ENCODE measurements at places on chromosomes 6 and 20.
A peak's percentile ranks its signal among the peaks of the same experiment; 100 is the strongest.

DNA sequence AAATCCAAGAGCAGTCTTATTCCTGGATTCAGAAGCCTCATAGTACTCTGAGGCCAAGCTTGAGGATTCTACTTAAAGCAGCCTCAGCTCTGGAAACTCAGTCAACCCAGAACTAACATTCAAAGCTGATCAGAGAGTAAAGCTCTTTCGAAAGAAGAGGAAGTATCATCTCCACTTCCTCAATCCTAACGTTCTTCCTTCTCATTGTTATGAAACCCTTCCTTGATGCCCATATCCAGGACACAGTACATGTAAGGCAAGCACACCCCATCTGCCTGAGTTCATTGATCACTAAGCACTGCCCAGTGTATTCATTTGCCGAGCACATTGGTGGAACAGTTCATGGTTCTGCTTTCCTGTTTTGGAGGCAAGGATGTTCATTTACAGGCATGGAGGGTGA, at the start of gene IPCEF1:
Gene IPCEF1, minus strand, starts transcription at position 114 of the 400 bp plus-strand sequence. CDS start 90,856 bp downstream, outside the sequence.
- DNase-seq, result no peak

GRCh38 chr20:45948261-45948733, 13.8 kb downstream of the PCIF1 start:
- DNase-seq, result no peak

DNA sequence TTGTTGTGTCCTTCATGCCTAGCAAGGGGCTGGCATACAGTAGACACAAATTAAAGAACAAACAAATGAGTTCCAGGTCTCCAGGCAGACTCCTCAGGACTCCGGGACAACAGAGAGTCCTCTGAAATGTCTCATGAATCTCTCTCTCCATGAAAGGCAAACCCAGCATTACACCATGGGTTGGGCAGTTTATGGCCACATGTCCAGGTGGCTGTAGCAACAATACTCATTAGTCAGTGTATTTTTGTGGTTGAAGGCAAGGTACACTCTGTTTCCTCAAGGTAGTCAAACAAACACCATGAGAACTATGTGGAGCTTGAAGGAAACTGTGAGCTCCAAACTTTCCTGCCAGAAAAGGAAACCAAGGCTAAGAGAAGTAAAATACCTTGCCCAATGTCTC, 62.2 kb downstream of the KCNB1 start:
- peak; percentile 16 for DNase-seq

GRCh38 chr20:53828088-53828681, 234.5 kb upstream of the ZNF217 start:
- DNase-seq, result no peak

DNA sequence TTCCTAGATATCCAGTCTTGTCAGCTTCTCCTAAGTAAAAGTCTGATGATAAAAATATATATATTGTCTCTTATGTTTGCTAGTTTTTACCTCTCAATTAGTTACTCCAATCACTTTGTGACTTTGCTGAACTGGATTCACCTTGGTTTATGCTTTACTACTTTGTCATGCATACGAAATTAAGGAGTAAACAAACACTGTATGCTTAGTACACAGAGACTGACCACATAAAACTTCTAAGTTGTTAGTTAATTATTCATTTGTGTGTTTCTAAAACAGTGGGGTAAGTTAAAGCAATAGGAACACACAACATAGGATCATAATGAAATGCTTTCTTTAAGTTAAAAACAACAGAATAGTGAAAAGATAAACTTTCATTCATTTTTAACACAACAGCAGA, 877.3 kb upstream of the MAP3K7 start:
- no peak for DNase-seq

DNA sequence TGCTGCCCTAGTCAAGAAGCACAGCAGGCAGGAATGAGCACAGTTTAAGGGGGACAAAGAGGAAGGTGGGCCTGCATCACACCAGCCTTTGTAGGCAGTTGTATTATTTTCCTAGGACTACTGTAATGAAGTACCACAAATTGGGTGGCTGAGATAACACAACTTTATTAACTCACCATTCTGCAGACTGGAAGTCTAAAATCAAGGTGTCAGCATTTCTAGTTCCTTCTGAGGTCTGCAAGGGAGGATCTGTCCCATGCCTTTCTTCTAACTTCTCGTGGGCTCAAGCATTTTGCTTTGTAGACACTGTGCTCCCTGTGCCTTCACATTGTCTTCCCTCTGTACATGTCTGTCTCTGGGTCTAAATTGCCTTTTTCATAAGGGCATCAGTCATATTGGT, 488.5 kb upstream of the JARID2 start:
- DNase-seq, result no peak

DNA sequence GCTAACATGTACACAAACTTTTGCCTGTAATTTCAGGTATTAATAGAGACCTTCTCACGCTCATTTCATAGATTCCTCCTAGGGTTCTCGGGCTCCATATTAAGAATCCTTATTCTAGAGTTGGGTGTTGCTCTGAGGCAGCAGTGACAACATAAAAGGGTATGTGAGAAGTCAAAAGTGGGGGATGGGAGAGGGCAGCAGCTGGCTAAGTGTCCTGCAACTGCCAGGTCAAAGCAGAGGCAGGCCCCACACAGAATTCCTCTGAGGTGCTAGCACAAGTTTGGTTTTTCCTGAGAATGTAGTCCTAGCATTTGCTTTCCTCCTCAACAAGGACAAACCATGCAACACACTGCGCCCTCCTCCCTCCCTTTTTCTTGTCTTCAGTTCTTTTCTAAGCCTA, 4.6 kb downstream of the NSFL1C start:
- no peak for DNase-seq

DNA sequence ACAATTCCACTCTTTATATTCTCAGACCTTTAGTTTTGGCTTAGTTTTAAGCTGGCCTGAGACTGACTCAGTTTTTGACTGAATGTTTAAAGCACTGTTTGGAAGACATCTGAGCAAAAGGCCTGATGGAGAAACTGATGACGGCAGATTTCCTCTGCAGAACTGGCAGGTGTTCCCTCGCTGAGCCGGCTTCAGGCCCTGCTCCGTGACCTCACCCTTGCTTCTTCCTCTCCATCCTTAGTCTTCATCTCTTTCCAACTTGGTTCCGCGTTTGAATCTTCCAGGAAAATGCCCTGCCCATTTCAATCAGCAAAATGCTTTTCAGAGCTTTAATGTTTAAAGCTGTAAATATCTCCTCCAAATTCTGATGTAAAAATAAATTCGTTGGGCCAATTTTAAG, 6.6 kb downstream of the NKX2-4 start:
- no peak for DNase-seq

DNA sequence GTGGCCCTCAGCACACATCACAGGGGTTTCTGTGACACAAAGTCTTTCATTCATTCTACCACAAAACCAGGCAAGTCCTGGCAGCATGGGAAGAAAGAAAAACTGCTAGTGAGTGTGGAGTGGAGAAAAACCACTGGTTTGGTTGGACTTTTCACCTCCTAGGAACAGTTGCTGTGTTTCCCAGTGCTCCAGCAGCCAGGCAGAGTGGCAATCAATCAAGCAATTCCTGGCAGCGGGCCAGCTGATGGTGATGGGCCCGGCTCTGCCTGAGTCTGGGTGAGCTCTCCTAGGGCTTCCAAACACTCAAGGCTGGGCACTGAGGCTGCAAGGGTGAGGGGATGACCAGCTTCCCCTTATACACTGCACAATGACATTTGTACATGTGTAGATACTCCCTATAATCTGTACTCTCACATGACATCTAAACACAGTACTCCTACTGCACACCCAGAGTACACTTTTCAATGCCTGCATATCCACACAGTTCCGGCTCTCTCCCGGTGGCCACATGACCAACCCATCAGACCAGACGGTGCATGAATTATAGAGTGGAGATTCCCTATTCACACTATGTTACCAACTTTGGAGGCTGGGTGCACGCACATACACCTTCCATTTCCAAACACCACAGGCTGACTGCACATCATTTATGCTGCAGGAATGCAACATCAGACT, 156.6 kb downstream of the UNC5CL start:
- DNase-seq, result peak; percentile 30

GRCh38 chr6:39493777-39494176, 171.3 kb upstream of the KCNK16 start:
- no peak for DNase-seq

DNA sequence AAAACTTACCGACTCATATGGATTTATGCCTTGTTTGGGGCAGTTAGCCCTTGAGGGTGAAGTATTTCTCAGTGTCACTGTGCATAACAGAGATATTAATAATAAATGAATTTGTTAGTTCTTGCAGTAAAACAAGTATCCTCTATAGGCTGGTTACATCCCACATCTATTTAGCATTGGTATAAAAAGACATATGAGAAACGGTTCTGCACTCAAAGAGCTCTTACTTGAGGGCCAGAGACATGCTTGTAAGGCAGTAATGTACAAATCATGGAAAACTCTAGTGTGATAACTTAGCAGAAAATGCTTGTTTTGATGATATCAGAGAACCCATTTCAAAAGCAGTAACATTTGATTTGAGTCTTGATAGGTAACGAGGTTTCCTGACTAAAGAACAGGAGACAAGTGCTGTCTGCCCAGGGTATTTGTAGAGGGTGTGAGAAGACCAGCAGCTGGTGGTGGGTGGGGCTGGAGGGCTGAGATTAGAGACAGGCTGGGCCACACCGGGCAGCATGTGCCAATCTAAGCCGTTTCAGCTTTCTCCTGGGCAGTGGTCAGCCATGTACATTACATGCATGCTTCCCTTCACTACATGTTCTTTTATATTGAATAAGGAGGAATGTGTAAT, 46.3 kb downstream of the TULP4 start:
- peak; percentile 19 for DNase-seq

DNA sequence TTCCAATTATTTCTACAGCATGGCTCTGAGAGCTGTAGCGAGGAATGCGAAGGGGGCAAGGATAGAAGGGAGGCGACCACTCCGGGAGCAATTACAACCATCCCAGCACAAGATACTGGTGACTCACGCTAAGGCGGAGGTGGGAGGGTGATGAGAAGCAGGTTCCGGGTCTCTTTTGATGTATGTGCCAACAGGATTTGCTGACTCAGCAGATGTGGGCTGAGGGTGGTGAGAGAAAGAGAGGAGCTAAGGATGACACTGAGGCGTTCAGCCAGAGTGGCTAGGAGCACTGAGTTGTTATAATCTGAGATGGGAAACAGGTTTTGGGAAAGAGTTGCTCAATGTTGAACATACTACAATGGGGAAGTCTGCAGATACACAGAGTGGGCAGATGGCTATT, 9.3 kb upstream of the TXNDC5 start:
- DNase-seq, result peak; percentile 53

- DNase-seq, result no peak
Observed at GRCh38 chr6:47032974-47033765, 9.0 kb downstream of the ADGRF1 start.

- DNase-seq, result peak; percentile 23
Observed at GRCh38 chr6:7267466-7268091, 45.4 kb downstream of the SSR1 start.

GRCh38 chr6:1596088-1596852, 13.4 kb upstream of the FOXC1 start:
- peak; percentile 55 for DNase-seq

- DNase-seq, result peak; percentile 59
Observed at GRCh38 chr20:57708694-57709673, 831 bp downstream of the PMEPA1 start.

- DNase-seq, result no peak
Observed at GRCh38 chr6:100271625-100272024, 193.1 kb downstream of the SIM1 start.

- no peak for DNase-seq
Observed at GRCh38 chr20:58374906-58375758, 13.9 kb upstream of the VAPB start.

DNA sequence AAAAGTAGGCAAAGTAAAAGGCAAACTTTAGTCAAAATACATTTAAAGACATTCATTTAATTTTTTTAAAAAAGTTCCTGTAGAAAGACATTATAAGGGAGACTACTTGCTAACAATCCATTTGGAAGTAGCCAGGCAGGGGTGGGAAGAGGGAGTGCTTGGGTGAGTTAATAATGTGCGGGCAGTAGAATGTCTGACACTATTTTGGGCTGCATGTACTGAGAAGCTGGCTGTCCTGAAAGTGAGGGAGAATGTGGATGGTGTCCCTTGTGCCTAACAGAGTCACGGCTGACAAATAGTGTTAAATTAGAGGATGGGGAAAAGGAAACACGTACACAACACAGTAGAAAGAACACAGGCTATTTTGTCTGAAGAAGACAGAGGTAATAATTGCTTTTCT, 142.5 kb downstream of the LCA5 start:
- DNase-seq, result no peak

DNA sequence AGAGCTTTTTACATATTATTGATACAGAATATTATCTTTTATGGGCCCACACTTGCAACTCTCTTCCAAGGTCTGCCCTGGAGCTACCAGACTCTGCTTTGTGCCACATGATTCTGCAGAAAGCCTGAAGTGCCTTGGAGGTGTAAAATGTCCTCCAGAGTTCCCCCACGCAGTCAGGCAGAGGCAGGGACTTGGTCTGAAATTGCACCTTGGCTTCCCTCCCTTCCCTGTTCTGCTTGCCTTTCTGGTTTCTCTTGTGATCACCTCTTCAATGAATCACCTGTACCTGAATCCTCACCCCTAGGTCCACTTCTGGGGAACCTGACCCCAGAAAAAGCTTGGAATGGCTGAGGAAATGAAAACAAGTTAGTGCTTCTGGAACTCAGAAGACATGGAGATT, 43.0 kb upstream of the TGM2 start:
- no peak for DNase-seq

DNA sequence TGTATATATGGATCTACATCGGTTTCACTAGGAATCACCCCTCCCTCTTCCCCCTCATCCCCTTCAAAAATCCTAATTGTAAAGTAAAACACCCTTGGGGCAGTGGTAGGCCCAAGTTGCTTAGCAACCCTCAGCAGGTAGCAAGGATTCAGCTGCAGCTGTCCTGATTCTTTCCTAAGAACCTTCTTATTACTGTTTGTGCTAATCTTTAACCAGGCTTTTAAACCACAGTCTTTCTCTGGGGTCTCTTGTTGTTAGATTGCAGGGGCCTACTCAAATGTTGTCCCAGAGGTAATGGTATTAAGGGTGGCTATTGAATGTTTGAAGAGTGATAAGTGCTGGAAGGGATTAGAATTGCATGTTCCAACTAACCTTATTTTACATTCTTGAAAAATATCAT, 46.4 kb downstream of the PRL start:
- no peak for DNase-seq

DNA sequence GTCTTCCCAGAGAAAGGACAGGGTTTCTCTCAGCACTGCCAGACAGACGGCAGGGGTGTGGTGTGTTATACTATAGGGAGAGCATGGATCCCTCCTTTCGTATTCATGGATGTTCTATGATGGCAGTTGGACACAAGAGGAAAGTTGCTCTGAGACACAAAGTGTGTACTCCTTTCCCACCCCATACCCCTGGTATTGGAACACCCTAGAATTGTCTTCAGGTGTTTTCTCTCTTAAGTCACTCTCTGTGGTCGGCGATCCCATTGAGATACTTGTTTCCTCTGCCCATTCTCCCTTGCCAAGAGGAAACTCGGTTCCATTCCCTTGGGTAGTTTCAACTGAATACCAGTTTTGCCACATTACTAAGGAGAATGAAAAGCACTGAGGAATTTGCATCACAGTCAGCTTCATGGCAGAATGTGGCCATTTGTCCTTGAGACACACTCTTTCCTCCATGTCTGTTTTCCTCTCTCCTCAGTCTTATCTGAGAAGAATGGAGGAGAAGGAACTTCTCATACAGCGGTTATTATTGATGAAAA, 53.4 kb downstream of the RNF182 start:
- no peak for DNase-seq

GRCh38 chr6:39520916-39521315, 198.4 kb upstream of the KCNK16 start:
- no peak for DNase-seq

GRCh38 chr20:63498960-63499337, at the start of gene EEF1A2:
TSS of gene EEF1A2 (minus strand) at chr20:63499083. CDS start at chr20:63497763, 1,320 bp downstream.
- no peak for DNase-seq

- DNase-seq, result no peak
Observed at GRCh38 chr6:82894653-82895259, 170.9 kb downstream of the UBE3D start.

GRCh38 chr6:113833537-113833936, 23.6 kb upstream of the MARCKS start:
- DNase-seq, result no peak
